Fibroblast of skin of left quadriceps (primary cell): ENCODE measurements at places on chromosomes 1 and 21.

- no peak for DNase-seq
These were observed 23.2 kb upstream of the WDR26 start for GRCh38 chr1:224457782-224458144.

- DNase-seq, result no peak
These were observed 3.1 kb upstream of the CDKN2C start for GRCh38 chr1:50966991-50967390.

DNA sequence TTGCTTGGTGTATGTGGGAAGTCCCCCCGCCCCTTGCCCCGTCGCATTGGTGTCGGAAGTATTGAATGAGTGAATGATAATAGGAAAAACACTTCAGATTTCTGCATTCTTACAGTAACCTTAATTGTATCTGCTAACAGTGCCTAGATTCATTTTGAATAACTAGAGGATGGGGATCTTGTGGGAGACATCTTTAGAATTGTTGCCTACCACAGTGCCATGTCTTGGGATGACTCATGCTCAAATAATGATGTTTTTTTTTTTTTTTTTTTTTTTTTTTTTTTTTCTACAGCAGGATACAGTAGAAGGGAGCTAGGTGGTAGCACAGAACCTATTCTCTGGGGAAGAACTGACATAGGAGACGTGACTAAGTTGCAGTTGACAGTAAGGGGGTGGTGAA is 237.9 kb downstream of the USP25 start:
- peak; percentile 6 for DNase-seq

DNA sequence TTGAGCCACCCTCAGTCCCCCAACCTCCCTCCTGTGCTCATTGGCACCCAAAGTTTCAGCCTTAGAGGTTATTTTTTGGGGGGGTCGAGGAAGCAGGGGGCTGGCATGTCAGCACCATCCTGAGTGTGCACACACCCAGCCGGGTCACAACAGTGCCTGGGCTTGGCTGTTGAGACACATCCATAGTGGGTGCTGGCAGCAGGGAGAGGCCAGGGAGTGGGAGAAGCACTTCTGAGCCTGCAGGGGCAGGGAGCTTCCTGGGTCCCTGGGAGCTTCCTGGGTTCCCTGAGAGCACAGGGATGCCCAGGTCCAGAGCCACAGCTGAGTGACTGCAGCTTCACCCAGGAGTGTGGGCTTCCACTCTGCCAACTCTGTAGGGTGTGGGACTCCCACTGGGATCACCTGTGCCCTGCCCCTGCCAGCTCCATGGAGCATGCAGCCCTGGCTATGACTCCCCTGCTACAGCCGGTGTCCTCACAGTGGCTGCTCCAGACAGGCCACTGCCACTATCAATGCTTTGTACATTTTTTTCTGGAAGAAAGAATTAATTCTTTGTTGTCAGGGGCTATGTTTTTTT is 240.4 kb downstream of the PTGER3 start:
- no peak for DNase-seq

- DNase-seq, result no peak
These were observed 137.6 kb upstream of the POGK start for GRCh38 chr1:166701603-166702100.

DNA sequence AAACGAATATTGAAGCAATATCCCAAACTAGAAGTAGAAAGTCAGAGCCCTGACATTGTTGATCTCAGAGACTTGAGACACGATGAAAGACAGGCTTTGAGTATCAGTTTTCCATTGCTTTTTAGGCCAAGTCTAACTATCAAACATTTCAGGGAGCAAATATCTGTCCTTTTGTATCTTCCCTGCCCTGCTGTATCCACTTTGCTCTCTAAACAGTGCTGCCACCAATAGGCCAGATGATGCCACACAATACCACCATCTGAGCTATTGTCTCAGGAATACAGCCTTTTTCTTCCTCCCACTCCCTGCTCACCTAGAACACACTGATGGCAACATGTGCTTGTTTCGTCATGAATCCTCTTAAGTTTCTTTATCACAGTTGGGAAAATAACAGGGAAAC is 62.6 kb upstream of the SPAG17 start:
- DNase-seq, result no peak
